ENCODE measurements at places on chromosomes 12 and 14.

GRCh38 chr12:76666290-76666835 lies 97.6 kb upstream of the ZDHHC17 start:
- DNase-seq: no peak

DNA sequence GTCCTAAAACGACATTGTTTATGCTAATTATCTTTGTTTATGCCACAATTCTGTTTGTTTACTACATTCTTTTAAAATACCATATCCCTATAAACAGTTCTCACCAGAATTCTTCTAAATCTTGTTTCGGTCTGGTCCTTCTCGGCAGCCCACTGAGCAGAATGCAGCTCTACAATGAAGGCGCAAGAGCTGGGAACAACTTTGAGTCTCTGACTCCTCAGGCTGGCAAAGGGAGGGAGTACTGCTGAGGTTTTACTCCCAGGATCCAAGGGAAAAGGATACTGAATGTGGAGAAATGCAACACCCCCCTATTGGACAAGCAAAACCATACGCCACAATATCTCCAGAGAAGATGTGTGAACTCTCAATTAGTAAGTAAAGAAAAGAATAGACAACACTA lies 5.4 kb downstream of the SOX5 start:
- DNase-seq: no peak

GRCh38 chr12:4933411-4933810 lies 23.7 kb downstream of the KCNA1 start:
- DNase-seq: no peak

- DNase-seq: no peak
Measured at GRCh38 chr14:89186856-89187376, 230.1 kb downstream of the FOXN3 start.

GRCh38 chr12:45200491-45201043 lies 15.3 kb upstream of the ANO6 start:
- no peak for DNase-seq

DNA sequence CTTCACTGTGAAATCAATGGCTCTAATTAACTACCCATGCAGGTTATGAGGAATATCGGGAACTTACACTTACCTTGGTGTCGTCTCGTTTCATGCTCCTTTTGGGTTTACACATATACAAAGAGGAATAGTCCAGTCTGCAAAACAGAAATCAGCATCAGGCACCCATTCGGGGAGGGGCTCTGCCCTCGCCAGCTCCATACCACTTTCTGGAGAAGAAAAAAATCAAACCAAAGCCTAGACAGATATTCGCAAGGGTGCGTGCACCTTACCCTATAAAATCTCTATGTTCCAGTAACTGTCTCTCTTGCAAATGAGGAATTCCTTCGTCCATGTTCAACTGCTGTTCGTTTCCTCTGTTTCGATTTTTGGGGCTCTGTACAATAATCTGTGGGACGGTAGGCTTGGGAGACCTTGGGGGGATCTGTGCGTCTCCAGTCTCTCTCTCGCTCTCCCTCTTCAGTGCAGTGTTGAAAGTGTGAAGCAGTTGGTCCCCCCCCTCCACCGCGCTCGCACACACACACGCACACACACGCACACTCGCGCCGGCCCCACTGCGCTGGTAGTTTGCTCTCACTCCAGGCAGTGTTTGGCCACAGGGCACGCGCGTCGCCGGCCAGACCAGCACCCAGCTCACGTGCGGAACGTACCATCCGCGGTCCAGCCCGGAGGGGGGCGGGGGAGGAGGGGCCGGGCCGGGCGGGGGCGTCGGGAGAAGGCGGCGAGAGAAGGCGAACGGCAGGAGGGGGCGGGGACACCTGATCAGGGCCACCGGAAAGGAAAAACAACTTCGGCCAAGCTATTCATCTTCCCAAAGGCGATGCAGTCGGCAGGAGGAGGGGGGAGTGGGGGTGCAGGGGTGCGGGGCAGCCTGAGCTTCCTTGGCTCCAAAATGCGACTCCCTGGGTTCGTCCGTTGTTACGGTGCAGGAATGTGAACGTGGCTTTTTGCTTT lies at the start of gene BHLHE41:
Gene BHLHE41, minus strand, starts transcription at position 592 of the 954 bp plus-strand sequence. Its CDS starts 258 bp downstream, at position 334.
- no peak for DNase-seq

- no peak for DNase-seq
Measured at GRCh38 chr12:47601071-47601470, 104.8 kb downstream of the RPAP3 start.

GRCh38 chr14:74667758-74668157 lies 45.1 kb downstream of the AREL1 start:
- DNase-seq: no peak

GRCh38 chr12:62651138-62651537 lies 184.5 kb downstream of the MON2 start:
- no peak for DNase-seq

DNA sequence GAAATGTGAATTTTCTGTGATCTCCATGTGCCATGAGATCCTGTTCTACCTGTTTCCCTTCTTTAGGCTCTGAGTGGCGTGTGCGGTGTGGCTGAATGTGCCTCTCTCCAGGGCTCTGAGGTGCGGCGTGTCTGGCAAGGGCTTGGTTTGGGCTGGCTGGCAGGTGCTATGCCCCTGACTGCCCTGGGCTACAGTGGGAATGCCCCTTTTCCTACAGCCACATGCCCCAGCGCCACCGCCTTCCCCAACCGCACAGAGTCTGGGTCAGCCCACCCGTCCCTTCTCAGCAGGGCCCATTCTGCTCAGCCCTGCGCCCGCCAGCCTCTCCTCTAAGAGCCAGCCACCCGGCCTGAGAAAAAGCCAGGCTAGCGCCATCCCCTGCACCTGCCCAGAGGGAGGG lies 24.7 kb downstream of the BTBD6 start:
- DNase-seq: no peak

GRCh38 chr12:93853698-93854478 lies 176.7 kb downstream of the CRADD start:
- no peak for DNase-seq

Data from stimulated activated CD8-positive, alpha-beta memory T cell treated with anti-CD3 and anti-CD28 coated beads, Interleukin-4, amount 100 ng/mL, for 48 hours (primary cell).